Esophagus squamous epithelium (tissue), 5 donors: ENCODE measurements at places on chromosomes 5 and 9. TPM values are rescaled to one million over a fixed set of nuclear protein-coding genes. Genes with fewer than 3 reads are reported as not detected.

GRCh38 chr5:103621548-103621930 lies 59.0 kb upstream of the NUDT12 start:
- H3K4me1 ChIP-seq, result peaks cover 10% of the 10 kb centered on the region
- H3K27ac ChIP-seq, result peak overlapping the region; percentile 11
- H3K4me3 ChIP-seq, result no peak overlapping the region
- no peaks in the 10 kb centered on the region for H3K36me3 ChIP-seq

- H3K27ac ChIP-seq, result no peak overlapping the region
- H3K27me3 ChIP-seq, result no peaks in the 10 kb centered on the region
- H3K36me3 ChIP-seq, result peaks cover 42% of the 10 kb centered on the region
- H3K4me1 ChIP-seq, result peaks cover 5% of the 10 kb centered on the region
These were observed 149.0 kb upstream of the RAPGEF1 start for GRCh38 chr9:131888923-131889322.

DNA sequence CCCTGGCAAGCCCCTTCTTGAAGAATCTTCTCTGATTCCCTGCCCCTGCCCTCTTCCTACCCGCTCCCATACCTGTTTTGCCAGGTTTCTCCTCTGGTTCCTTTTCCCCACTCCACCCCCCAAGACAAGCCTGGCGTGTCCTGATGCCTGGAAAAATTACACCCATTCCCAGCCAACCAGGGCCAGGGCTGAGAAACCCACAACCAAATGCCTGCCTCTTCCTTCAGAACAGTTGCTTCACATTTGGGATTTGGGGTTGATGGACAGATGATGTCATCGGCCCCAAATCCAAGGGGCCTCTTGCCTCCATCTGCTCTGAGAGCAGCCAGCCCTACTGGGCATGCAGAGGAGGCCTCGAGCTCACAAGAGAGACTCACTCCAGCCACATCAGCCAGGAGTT lies 8.8 kb upstream of the NEK6 start:
- H3K27ac ChIP-seq, result no peak overlapping the region
- H3K4me3 ChIP-seq, result no peak overlapping the region
- DNase-seq, result no peak
- H3K36me3 ChIP-seq, result no peaks in the 10 kb centered on the region
- H3K4me1 ChIP-seq, result no peaks in the 10 kb centered on the region

DNA sequence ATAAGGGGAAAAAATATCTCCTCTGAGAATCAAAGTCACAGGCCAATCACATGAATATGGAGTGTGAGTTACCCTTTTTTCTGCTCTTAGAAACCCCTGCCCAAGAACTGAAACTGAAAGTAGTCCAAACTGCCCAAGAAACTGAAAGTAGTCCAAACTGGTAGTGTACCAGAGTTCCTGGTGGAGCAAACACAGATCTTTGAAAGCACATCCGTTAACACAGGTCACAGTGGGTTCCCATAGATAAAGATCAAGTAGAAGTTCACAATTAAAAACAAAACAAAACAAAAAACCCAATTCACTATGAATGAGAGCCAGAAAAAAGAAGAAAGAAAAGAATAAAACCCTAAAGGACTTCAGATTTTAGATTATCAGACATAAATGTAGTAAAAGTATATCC lies 332.4 kb upstream of the EFNA5 start:
- H3K27me3 ChIP-seq, result no peaks in the 10 kb centered on the region
- no peaks in the 10 kb centered on the region for H3K36me3 ChIP-seq
- no peak for DNase-seq
- no peak overlapping the region for H3K27ac ChIP-seq

DNA sequence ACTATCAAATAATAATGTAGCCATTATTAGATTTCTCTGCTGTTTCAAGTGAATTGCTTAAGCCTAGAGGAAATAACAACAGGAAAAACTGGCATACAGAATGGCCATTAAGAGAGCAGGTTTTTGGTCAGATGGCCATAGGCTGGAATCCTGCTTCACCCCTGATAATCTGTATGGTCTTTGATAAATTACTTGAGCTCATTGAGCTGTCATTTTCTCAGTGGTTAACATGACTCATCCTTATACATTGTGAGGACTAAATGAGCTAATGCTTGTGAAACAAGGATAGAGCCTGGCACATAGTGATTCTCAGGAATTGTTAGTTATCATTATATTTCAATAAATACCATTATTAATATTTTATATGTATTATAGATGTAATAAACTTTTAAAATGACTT lies 516.5 kb downstream of the KIF4B start:
- no peaks in the 10 kb centered on the region for H3K36me3 ChIP-seq
- no peak for DNase-seq
- no peak overlapping the region for H3K27ac ChIP-seq
- no peak overlapping the region for H3K4me3 ChIP-seq
- no peaks in the 10 kb centered on the region for H3K4me1 ChIP-seq
- H3K27me3 ChIP-seq, result no peaks in the 10 kb centered on the region

- H3K36me3 ChIP-seq, result no peaks in the 10 kb centered on the region
- no peak overlapping the region for H3K27ac ChIP-seq
- no peaks in the 10 kb centered on the region for H3K4me1 ChIP-seq
- H3K4me3 ChIP-seq, result no peak overlapping the region
- no peaks in the 10 kb centered on the region for H3K27me3 ChIP-seq
These were observed 58.7 kb upstream of the CTSL start for GRCh38 chr9:87667164-87667738.

DNA sequence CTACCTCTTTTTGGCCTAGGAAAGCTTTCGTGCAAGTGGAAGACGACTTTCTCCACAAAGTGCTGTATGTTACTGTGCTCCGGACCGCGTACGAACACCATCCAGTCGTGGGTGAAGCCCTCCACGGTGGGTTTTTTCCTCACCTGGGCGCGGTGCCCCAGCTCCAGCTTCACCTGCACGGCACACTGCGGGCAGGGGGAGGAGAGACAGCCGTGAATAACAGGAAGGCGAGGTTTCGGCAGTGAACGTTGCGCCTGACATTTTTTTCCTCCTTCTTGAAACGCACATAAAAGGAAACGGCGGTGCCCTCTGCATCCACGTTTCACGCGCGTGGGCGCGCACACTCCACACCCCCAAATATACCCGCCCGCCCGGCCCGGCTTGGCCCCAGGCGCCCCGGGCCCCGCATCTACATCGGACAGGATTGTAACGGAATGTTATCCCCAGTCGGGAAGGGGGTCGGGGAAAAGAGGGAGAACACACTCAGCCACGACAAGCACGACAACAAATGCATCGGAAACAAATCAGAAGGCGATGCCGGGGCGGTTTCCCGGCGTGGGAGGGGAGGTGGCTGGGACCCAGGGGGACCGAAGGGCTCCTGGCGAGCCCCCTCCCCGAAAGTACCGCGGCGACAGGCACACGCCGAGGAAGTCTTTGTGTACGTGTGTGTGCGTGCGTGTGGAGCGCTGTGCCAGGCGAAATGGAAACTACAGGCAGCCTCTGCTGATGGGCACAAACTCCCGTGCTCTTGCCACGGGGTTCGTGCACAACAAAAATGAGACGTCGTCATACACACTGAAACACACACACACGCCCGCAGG lies 1.4 kb downstream of the MLLT3 start:
- H3K27ac ChIP-seq, result peak overlapping the region; percentile 80
- H3K36me3 ChIP-seq, result no peaks in the 10 kb centered on the region
- peak overlapping the region; percentile 90 for H3K4me3 ChIP-seq
- H3K27me3 ChIP-seq, result no peaks in the 10 kb centered on the region

DNA sequence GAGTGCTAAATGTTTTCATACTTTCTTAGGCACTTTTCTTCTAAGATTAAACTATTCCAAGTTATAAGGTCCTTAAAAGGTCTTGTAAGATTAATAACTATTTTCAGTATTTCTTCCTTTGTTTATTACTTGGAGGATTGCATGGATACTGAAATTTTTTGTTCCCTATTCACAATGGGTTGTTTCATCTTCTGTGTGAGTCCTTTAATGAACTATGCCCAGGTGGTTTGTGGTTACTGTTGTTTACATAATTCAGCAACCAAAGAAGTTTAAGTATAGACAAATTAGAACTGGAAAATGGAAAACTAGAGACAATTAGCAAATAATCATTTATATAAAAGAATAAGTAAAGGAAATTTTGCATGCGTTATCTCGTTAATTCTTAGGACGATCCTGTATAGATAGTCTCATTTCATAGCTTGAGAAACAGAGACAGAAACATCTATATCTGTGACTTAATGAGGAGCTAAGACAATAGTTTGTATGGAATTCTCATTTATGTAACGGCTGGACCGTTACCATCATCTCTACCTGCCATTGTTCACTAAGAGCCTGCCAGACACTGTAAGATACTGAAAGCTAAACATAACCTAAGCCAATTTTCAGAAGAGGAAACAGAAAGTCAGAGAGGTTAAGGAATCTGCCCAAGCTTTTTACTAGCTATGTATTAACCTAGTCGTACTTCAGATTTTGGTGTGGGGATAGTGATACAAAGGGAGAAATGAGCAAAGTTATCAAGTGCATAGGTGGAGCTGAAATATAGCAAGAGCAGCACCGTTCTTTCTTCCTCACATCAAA lies 148.2 kb downstream of the PAM start:
- DNase-seq, result no peak
- no peak overlapping the region for H3K4me3 ChIP-seq
- H3K27me3 ChIP-seq, result no peaks in the 10 kb centered on the region
- H3K36me3 ChIP-seq, result no peaks in the 10 kb centered on the region
- no peak overlapping the region for H3K27ac ChIP-seq

DNA sequence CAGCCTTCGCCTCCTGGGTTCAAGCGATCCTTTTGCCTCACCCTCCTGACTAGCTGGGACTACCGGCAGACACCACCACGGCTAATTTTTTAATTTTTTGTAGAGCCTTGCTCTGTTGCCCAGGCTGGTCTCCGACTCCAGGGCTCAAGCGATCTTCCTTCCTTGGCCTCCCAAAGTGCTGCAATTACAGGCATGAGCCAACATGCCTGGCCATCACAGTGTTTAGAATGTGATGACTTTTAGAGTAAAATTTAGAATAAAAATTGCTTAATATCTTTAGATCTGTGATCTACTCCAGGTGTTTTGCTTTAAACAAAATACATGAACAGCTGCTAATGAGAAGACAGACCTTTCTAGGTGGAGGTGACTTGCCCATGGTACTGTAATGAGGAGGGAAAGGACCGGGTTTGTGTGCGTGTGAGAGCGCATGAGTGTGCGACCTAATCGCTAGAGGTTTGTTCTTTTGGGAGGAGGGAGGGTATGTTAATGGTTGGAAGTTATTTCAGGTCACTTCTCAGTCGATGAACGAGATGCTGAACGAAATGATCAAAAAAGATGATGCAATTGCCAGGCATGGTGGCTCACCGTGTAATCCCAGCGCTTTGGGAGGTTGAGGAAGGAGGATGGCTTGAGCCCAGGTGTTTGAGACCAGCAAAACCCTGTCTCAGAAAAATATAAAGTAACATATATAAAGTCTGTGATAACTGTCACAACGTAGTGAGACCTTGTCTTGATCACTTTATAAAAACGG lies 2.0 kb downstream of the CNOT6 start:
- no peak for DNase-seq
- H3K36me3 ChIP-seq, result no peaks in the 10 kb centered on the region
- peak overlapping the region; percentile 76 for H3K4me3 ChIP-seq
- no peaks in the 10 kb centered on the region for H3K27me3 ChIP-seq
- H3K27ac ChIP-seq, result peak overlapping the region; percentile 98

DNA sequence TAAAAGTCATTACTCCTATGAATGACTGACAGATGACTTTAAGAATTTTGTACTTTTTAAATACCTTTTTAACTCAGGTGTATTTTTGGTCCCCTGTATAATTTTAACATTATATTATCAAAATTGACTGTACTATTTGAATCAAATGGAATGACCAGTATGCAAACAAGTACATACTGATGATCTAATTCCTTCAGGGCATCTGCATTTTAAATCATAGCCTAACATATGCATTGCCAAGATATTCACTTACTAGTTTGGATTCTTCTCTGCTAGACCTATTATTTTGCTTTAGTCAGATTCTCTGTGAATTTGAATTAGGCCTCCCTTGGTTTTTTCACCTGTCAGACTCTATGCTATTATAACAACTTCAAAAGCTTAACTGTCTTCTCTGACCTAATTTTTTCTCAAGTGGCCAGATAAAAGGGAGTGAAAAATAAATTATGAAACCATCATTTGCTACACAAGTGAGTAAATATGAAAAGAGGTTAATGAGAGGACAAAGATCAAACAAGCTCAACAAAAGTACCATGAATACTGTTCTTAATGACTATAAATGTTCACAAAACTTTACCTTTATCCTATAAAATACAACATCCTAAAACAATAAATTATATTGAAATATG lies 1505.2 kb upstream of the CDH9 start:
- no peak for DNase-seq
- no peak overlapping the region for H3K4me3 ChIP-seq
- no peaks in the 10 kb centered on the region for H3K4me1 ChIP-seq
- H3K27me3 ChIP-seq, result no peaks in the 10 kb centered on the region
- H3K27ac ChIP-seq, result no peak overlapping the region

GRCh38 chr5:6353602-6354302 lies 24.6 kb downstream of the MED10 start:
- no peaks in the 10 kb centered on the region for H3K4me1 ChIP-seq
- H3K27me3 ChIP-seq, result no peaks in the 10 kb centered on the region
- H3K4me3 ChIP-seq, result no peak overlapping the region
- no peak for DNase-seq
- H3K27ac ChIP-seq, result no peak overlapping the region

- no peaks in the 10 kb centered on the region for H3K4me1 ChIP-seq
- H3K27ac ChIP-seq, result no peak overlapping the region
- H3K36me3 ChIP-seq, result no peaks in the 10 kb centered on the region
- DNase-seq, result no peak
- H3K27me3 ChIP-seq, result no peaks in the 10 kb centered on the region
- H3K4me3 ChIP-seq, result no peak overlapping the region
These were observed 71.5 kb downstream of the DAP start for GRCh38 chr5:10689391-10690081.

- H3K27ac ChIP-seq, result no peak overlapping the region
- H3K36me3 ChIP-seq, result no peaks in the 10 kb centered on the region
- no peak for DNase-seq
These were observed 127.5 kb upstream of the CPEB4 start for GRCh38 chr5:173760461-173761177.

SH3GL2 gene
- not detected for total RNA-seq

SCGB3A2 gene
- total RNA-seq, result not detected
